ENCODE measurements at places on chromosomes 3 and 15. TPM values are rescaled to one million over a fixed set of nuclear protein-coding genes. Genes with fewer than 3 reads are reported as not detected.

GRCh38 chr15:88835646-88836045 lies 32.4 kb downstream of the ACAN start:
- H3K4me1 ChIP-seq, result peaks cover 8% of the 10 kb centered on the region
- no peak for DNase-seq
- H3K27ac ChIP-seq, result no peak overlapping the region

DNA sequence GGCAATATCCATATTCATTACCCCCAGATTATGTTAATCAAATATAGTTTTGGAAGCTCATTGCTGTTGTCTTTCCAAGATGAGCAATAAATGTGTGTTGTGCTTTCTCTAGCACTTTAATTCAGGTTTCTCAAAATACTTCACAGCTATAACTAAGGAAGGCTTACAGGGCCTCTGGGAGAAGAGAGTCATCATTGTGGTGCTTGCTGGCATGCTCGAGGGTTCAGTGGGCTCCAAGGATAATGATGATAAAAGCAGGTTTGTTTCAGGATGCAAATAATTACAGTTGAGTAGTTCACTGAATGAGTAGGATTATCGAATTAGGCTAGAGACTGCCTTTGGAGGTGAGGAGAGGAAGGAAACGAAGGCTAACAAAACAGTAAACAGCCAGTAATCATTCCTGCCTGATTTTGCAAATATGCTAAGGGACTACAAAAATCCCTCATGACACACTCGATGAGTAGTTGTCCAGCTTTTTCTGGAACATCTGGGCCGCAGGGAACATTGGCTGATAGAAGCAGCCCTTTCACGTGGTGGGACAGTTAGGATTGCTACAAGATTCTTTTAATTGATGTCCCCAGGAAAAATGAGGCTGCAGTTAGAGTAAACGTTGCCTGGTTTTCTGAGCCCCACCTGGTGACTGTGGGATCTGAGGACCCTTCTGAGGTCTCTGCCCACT lies 54.1 kb downstream of the SLC7A14 start:
- no peak for DNase-seq
- H3K27me3 ChIP-seq, result peaks cover 3% of the 10 kb centered on the region
- no peaks in the 10 kb centered on the region for H3K4me1 ChIP-seq

Gene ZDHHC3
- total RNA-seq, result 46.6 TPM

Gene CMTM6
- total RNA-seq, result 94.2 TPM
